ENCODE measurements at places on chromosomes 11 and 22.

DNA sequence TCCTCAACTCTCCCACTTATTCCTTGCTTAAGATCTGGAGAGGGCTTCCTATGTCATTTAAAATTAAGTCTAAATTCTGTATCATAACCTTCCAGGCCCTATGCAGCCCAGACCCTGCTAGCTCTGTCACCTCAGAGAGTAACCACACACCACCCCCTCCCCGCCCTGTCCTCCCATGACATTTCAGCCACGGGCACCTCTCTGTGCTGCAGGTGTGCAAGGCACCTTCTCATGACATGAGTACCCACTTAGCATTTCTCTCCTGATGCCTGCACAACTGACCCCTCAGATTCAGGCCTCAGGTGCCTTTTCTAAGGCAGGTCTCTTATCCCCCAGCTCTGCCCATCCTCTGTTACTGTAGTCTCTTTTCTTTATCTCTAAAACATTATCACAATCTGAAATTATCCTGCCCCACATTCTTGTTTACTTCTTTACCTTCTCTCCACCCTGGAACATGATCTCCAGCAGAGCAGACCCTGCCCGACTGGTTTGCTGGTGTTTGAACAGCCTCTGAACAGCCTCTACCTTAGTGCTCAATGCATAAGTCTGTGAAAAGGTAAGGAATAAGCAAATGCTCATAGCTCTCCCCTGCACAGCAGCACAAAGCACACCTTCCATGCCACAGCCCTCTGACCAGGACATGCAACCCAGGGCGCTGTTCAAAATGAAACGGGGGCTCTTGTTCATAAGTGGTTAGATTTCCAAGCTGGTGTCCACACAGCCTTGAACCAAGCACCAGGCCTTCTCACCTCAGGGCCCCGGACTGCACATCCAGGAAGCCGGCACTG is 196.1 kb upstream of the B3GAT1 start:
- DNase-seq, result no peak

- no peak for DNase-seq
These were observed 747.0 kb downstream of the BRD1 start for GRCh38 chr22:49080631-49081030.

GRCh38 chr11:102276362-102276761 is 40.9 kb upstream of the BIRC3 start:
- DNase-seq, result no peak

DNA sequence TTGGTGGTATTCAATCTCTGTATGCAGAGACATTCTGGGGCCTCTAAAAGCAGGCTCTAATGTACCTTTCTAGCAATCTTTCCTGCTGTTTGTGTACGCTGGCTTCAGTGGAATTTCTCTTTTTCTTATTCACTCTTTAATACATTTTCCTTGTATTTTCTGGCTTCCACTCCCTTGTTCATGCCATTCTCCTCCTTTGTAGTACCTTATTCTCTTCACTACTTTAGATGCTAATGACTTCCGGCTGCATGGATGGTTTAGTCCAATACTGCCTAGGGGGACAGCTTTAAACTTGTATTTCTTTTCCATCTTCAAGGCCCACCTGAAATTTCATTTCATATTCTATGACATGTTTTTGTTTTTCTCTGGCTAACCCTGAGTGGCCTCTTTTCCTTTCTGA is 40.2 kb downstream of the DDX10 start:
- no peak for DNase-seq

- DNase-seq, result no peak
These were observed 177.9 kb downstream of the JRKL start for GRCh38 chr11:96567667-96568066.

DNA sequence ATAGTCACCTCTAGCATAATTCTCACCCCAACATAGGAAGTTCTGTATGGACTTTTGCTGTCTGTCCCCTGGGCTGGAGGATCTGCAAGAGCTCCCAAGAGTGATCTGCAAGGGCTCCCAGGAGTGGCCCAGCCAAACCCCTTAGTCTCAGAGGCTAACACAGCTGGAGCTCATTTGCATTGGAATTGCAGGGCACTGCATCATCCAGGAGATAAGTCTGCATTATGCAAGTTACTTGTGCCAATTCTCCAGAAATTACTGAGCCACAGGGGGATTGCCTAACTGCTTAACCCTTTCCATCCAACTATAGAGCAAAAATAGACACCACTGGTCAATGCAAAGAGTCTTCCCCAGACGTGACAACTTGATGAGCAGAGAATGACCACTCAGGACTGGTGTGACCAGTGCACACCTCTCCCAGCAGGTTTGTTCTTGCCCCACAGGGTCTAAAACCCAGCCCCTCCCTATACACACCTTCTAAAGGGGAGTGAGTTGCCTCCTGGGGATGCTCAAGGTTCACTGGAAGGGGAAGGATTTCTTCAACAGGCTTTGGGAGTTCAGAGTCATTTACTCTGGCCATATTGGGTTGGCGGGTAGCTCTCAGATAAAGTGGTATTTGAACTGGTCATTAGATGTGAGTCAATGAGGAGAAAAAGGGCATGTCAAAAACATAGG is 38.4 kb downstream of the POU2AF3 start:
- no peak for DNase-seq

GRCh38 chr11:126669416-126669815 is 313.9 kb downstream of the ST3GAL4 start:
- DNase-seq, result no peak

- no peak for DNase-seq
These were observed 5.9 kb downstream of the SF1 start for GRCh38 chr11:64772303-64773018.

DNA sequence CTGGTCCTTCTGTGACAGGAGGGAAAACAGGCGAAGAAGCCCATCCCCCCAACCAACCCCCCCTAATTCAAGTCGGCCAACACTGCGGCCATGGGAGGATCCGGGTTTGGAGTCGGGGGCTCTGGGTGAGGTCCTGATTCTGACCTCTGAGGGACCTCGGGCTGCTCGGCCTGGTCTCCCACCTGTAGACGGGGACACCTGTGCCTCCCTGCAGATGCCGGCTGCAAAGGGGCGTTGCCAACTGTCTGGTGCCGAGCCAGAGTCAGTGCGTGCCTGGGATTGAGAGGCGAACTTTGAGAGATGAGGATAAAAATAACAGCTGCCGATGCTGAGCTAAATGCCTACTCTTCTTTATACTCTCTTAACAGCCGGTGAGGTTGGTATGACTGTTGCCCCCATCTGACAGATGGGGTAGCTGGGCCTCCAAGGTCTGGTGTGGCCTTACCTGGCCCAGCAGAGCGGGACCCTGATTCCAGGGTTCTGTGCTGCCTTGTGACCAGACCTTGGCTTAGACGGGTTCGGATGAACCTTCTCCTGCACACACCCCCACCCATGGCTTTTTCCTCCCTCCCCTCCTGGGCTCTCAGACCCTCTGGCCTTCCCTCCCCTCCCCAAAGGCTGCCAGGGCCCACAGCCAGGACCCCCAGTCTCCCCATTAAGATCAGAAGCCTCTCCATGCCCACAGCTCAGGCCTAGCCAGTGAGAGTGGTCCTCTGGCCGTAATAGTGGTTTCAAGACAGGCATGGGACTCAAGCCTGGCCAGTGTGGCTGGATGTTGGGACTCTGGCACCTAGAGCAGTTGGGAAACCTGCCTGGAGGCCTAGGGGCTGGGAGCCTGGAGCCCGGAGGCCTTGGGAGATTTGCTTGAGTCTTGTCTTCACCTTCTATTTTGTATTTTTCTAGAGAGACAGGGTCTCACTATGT is 41.7 kb downstream of the KCNJ4 start:
- no peak for DNase-seq

- no peak for DNase-seq
These were observed 34.0 kb downstream of the LGR4 start for GRCh38 chr11:27438595-27438981.

DNA sequence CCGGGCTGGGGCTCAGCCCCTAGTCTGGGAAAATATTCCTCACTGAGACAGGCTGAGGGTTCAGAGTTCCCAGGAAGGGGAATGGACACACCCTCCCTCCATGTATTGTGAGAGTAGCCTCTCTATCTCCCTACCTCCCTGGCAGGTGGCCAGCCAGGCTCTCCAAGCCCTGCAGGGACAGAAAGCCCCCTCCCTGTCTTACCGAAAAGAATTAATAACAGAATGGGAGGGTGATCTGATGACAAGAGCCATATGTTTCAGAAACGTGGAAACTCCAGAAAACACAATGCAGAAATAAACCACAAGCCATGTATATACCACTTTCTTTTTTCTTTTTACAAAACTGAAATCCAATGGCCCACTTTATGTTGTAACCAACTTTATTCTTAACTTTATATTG is 140.0 kb downstream of the CHST1 start:
- no peak for DNase-seq

DNA sequence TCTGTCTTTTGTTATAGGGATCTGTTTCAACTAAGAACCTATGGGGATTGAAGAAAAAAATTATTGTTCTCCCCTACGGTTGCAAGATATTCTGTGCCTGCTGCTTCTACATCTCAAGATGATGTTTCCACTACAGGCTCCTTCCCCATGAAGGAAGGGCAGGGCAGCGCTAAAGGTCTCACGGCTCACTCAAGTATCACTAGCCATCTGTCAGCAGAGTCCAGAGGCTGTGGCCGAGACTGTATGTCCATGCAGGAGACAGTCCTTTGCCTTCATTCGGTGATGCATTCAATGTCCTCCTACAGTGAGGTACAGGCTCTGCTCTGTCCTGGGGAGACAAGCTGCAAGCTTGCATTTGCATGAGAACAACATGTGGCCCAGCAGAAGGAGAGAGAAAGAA is 518.0 kb downstream of the OPCML start:
- DNase-seq, result no peak

- DNase-seq, result no peak
These were observed 22.6 kb downstream of the AMOTL1 start for GRCh38 chr11:94790661-94791180.

GRCh38 chr11:108895579-108896480 is 231.0 kb downstream of the DDX10 start:
- DNase-seq, result no peak

- peak; percentile 25 for DNase-seq
These were observed at the start of gene OAF for GRCh38 chr11:120210626-120211521. OAF (plus strand) TSS chr11:120211032; CDS start chr11:120211280, 248 bp downstream.

- no peak for DNase-seq
These were observed 6.1 kb downstream of the CAPN5 start for GRCh38 chr11:77072851-77073327.

DNA sequence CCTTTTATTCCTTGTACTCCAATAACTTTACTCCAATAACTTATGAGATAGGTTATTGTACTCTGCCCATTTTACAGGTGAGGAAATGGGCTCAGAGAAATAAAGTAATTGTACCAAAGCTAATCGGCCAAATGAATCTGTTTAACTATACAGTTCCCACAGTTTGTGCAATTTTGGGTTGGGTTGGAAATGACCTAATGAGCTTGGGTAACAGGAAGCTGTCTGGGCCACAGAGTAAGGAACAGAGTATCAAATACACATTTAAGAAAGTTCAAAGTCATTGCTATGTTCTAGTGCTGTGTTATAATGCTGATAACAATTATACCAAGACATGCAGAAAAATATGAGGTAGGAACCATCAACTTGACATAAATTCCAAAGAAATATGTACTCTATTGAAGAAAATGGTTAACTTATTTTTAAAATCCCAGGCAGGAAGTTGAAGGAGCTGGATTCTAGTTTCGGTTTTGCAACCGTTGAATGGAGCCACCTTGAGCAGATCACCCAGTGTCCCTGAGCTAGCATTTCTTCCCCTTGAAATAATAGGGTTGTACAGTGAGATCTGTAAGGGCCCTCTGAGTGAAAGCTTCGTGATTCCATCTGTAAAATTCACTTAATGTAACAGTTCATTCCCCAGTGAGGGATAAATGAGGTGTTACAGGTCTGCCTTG is 360.9 kb upstream of the NARS2 start:
- DNase-seq, result no peak

DNA sequence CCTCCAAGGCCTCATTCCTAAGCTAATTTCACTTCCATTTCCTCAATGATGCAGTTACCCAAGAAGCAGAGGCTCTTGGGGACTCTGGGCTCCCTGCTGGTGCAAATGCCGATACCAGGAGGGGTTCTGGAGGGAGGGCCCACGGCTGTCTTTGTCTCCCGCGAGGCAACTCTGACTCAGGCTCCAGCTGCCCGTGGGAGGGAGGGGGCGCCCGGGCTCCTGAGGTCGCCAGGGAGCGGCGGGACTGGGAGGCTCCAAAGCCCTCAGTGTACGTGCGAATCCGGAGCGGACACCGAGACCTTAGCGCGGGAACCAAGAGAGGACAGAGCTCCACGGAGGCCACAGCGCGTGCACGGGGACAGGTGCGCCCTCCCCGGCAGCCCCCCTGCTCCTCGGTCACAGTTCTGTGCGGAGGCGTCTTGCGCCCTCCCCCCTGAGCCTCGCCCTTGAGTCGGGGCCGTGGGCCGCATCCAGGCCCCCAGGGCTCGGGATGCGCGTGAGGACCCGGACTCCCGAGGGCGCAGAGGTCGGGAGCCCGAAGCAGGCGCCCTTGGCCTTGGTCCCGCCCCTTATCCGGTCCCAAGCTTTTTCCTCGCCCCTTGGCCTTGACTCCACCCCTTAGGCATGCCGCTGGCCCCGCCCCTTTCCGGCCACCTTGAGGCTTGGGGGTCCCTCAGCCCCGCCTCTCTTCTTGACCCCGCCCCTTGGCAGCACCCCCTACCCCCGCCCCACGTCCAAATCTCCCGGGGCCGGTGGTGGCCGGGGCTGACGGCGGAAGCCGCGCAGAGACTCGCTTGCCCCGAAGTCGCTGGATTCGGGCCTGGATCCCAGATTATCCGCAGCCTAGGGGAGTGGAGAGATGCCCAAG is 4.7 kb upstream of the SHISA8 start:
- DNase-seq, result no peak

DNA sequence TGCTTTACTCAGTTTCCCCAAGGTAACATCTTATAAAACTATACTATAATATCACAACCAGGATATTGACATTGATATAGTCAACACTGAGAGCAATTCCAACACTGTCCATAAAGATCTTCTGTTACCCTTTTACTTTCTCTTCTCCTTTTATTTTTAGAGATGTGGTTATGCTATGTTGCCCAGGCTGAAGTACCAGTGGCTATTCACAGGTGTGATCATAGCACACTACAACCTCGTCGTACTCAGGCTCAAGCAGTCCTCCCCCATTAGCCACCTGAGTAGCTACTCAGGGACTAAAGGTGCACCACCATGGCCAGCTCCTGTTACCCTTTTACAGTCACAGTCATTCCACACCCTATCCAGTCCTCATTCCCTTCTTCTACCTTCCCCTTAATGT is 119.7 kb downstream of the CWF19L2 start:
- DNase-seq, result no peak

DNA sequence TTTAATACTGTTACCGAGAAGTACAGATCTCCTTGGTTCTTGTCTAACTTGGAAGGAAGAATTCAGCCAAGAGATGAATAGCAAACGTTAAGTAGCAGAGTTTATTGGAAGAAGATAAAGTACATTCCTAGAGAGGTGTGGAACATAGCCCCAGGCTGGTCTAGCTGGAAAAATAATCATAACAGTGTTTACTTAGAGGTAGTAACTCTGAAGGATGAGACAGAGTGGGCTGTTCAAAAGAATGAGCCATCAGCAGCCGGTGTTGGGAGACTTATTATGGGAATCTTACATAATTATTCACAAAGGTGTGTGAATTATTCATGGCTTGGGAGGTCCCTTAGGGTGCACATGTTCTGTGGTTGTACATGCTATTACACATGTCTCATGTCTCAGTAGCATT is 276.5 kb downstream of the LUZP2 start:
- DNase-seq, result no peak

All from activated CD4-positive, alpha-beta T cell treated with anti-CD3 and anti-CD28 coated beads for 24 hours (primary cell).